ENCODE measurements at places on chromosomes 5 and 9.

DNA sequence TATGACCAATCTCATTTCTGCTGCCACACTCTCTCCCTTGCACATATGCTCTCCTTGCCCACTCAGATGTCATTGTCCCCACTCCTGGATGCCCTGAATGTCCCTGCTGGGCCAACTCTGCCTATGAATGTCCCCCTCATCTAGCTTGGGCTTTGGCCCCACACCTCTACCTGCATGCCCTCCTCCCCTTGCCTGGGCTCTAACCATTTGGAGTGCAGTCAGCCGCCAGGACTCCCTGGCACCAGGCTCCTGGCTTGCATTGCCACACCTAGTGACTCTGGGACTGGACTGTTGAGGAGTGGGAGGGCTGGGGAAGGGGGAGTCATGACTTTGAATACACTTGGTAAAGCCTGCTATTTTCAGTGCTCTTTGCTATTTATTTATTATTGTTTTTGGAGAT is 41.6 kb upstream of the POMT1 start:
- DNase-seq: no peak

DNA sequence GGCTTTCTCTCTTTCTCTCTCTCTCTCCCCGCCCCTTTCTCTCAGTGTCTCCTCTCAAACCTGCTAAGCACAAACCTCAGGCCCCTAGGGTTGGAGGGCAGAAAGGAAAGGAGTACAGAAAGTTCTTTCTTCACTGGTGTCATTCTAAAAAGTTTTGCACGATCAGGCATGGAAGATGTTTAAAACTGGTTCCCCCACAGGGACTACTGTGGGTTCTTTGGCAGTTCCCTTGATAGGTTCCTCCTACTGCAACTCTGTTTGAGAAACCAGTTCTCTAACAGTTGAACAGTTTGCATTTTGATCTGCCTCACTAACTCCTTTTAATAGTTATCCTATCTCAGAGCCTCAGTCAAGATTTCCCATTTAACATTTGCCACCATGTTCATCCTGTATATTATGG is 82.9 kb downstream of the CDO1 start:
- DNase-seq: no peak

DNA sequence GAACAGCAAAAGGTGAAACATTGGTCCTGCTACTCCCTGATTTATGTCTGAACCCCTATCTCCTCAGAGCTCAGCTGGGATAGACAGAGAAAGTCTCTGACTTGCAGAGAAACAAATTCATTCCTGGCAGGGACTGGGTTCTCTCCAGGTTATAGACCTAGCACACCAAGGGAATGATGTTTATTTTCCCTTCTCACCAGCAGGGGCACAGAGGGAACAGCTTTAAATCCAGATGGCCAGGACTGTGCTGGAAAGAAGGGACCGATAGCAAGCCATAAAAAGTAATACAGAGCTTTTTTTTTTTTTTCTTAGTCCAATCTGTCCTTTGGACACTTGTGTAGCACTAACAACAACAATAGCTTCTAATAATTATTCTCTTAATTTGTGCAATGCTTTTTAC is 141.1 kb upstream of the C9orf72 start:
- DNase-seq: peak; percentile 37

GRCh38 chr9:131609099-131609830 is 63.9 kb downstream of the PRRT1B start:
- DNase-seq: peak; percentile 67

DNA sequence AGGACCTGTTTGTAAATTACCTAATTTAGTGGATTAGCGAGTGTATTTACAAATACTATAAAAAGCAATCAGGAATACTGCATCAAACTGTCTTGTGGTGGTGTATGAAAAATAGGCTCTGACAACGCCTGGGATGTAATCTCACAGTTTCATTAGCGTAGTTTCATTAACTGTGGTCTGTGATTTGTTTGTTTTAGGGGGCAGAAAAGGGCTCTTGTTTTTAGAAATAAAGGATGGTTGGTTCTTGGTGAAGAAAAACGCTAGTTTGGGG is 1.4 kb downstream of the SLC44A1 start:
- no peak for DNase-seq

DNA sequence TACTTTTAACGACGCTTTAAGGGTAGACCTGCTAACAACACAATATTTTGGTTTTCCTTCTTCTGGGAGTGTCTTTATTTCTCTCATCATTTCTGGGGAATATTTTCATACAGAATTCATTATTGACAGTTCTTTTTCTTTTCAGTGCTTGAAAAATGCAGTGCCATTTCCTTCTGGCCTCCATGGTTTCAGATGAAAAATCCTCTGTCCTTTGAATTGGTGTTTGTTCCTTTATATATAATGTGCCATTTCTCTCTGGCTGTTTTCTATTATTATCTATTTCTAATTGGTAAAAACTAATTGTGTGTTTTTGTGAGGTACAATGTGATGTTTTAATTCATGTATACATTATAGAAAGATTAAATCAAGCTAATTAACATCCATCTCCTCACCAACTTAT is 194.3 kb upstream of the S1PR3 start:
- DNase-seq: no peak

- DNase-seq: peak; percentile 35
Observed at GRCh38 chr9:127305838-127306226, 41.3 kb downstream of the GARNL3 start.

- no peak for DNase-seq
Observed at GRCh38 chr9:114694146-114694545, 12.2 kb upstream of the TEX48 start.

DNA sequence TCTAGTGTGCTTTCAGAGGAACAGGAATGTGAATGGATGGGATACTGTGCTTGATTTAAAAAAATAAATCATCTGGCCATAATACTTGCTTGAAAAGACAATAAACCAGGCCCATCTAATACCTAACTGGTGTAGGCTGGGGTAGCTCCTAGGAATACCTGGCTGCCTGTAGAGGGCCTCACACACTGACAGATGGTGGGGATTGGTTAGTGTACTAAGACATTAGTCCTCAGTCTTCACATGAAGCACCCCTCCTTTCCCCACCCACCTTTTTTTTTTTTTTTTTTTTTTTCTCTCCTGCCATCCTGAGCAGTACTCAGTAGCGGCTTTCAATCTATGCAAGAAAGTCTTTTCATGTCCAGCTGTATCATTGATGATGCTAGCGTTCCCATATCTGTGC is 130.5 kb downstream of the ADGRV1 start:
- DNase-seq: peak; percentile 42

- DNase-seq: peak; percentile 28
Observed at GRCh38 chr5:14105718-14106410, 37.3 kb upstream of the TRIO start.

DNA sequence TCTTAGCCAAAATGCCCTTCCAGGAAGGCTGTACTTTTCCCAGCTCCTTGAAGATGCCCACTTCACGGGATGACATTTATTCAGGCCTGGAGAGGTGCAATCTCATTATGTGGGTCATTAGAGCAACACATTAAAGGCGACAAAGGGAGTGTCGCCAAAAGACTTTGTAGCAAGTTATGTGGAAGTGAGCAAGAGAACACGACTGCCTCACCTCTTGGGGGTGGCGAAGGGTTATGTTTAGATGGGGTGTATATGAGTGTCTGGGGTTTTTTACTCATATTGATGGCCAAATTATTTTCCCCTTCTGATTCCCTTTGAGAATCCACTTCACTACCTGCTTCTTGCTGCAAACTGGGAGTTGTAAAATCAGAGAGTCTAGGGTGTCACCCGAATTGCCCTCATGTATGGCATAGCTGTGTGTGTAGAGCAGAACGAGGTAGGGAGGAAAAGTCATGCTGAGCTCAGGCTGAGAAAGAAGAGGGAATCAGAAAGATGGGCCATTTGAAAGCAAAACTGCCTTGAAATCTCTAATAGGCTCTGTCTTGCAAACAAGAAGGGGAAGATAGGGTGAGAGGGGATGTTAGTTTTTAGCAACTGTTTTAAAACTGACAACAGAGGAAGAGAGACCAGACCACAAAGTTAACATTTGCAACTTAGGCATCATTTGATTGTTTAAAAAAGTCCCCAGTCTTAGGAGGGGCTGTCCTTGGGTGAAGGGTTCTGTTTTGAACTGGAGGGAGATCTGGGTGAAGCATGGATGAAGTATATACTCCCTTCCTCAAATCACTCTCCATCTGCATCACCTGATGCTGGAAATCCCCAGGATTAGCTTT is 97.1 kb upstream of the IL12B start:
- DNase-seq: no peak

GRCh38 chr9:72363236-72363635 is 1.8 kb downstream of the ZFAND5 start:
- DNase-seq: no peak

DNA sequence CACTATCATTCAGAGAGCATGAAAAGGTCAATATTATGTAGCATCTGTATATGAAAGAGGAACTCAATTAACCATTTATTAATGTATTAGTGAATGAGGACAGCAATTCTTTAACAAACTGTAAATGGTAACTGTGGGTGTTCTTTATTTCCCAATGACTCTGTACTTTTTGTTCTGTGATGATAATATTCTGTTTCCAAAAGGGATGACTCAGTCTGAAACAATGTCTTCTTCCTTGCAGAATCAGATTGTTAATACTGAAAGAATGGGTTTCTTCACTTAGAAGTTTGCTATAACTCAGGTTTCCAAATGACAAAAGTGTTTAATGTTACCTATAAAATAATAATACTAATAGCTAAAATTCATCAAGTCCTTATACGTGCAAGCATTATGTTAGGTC is 1518.7 kb upstream of the WWC1 start:
- no peak for DNase-seq

DNA sequence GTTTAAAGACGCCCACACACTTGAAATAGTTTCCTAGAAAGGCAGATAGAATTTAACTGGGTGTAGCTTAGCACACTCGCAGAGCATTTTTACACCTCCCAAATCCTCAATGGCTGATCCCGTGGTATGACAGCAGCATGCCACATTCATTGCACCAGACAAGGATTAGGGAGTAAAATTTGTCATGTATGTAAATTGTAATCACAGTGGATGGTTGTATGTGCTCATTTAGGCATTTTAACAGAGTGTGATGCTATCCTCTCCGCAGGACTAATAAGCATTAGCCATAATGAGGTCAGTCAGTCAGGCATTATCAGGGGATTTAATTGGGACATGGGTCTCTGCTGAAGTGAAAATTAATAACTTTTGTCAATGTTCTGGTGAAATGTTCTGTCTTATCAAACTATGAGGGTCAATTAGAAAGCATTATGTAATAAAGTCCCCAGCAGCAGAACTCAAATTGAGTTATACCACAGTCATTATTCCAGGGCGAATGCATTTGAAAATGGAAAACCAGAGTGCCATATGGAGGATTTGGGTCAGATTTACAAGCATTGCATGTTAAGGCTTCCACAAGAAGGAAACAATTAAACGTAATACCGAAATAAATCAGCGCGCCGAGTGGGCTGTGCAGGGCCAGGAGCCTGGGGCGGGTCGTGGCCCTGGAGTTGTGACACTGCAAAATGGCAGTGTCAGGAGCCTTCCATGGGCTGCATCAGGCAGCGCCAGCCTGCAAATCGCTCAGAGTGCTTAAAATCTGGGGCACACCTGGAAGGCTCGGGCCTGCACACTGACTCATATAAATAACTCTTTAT is 602.2 kb downstream of the BNC2 start:
- no peak for DNase-seq

GRCh38 chr9:87557996-87558395 is 60.3 kb downstream of the DAPK1 start:
- DNase-seq: no peak

DNA sequence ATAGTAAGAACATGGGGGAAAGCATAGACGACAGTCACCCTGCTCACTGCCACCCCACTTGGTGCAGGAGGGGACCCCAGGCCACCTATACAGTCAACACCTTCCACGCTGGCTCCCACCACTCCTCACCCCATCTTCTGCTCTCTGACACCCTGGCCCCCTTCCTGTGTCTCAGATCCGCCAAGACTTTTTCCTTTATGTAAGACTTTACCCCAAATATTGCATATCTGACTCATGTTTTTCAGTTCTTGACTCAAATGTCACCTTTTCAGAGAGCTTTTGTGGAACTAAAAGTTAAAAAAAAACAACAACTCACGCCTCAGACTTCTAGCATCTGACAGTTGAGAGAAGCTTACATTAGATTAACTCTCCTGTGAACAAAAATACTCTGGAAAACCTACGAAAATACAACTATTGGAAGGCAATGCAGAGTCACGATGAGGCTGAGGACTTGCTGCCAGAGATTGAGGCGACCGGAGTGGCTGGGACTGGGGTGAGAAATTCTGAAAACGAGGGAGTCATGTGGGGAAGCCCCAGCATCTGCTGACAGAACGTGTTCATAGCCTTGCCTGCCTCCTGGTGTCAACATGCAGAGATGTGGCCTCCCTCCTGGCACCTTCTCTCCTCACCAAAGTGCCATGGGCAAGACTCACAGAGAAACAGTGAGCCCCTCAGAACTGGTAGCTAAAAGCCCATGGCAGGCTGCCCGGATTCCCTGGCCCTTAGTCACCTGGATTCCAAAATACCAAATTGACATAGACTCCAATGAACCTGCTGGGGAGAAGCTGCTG is 22.4 kb upstream of the FCN2 start:
- no peak for DNase-seq

- DNase-seq: no peak
Observed at GRCh38 chr5:132114150-132115121, 40.8 kb downstream of the CSF2 start.

GRCh38 chr9:113635586-113635985 is 172.1 kb downstream of the RGS3 start:
- no peak for DNase-seq

- no peak for DNase-seq
Observed at GRCh38 chr9:105406369-105406768, 41.5 kb upstream of the FSD1L start.

- DNase-seq: peak; percentile 78
Observed at GRCh38 chr5:151239237-151239861, 13.6 kb upstream of the GM2A start.

DNA sequence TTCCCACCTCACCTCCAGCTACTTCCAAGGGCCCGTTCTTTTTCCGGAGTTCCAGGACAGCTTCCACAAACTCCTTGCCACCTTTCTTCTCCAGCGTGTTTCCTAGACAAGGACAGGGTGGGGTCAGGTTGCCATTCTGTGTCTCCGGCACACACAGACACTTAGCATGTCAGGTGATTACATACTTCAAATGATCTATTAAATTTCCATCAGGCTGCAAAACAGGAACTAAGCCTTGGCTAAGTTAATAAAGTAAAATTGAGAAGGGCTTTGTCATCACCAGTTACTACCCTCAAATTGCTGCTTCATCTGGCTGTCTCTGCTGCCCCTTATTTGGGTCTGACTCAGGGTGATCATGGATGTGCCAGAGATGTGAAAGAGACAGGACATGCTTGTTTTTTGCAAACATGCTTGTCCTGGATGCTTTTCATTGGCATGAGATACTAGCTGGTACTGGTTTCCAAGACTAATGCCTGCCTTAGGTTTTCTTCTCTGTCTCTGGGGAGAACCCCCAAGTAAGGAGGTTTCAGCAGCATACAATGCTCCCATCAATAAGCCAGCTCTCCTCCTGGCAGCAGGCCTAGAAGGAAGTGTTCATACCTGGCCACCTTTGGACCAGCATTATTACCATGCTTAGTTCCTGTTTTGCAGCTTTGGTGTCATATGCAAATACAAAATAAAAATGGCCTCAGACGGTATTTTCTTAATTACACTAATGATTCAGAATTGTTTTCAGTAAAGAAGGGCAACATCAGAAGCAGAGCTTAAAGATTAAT is 52.9 kb downstream of the MACROH2A1 start:
- no peak for DNase-seq

All from mesendoderm (in vitro differentiated cells).